H1 (cell line): ENCODE measurements at places on chromosomes 6 and 20.

GRCh38 chr6:166969390-166970002, 13.1 kb upstream of the RNASET2 start:
- DNase-seq, result no peak

GRCh38 chr6:167238146-167238693, 52.9 kb upstream of the UNC93A start:
- DNase-seq, result no peak

DNA sequence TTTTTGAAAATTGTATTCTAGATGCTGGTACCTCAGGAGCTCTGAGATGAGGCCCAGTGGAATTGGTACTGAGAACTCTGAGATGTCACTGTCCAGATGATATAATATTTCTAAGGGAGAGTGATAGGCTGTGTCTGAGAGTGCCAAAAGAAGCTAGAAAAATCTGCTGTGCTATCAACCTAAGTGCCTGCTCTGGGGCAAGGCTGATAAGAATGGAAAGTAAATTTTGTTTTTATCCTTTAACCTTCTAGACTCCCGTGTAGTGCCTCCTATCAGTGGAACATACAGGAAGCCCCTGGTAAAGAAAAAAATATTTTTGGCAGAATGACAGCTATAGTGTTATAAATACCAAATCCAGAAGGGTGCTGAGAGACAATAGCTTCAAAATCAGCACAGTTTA, 348.2 kb downstream of the TFAP2B start:
- DNase-seq, result no peak

DNA sequence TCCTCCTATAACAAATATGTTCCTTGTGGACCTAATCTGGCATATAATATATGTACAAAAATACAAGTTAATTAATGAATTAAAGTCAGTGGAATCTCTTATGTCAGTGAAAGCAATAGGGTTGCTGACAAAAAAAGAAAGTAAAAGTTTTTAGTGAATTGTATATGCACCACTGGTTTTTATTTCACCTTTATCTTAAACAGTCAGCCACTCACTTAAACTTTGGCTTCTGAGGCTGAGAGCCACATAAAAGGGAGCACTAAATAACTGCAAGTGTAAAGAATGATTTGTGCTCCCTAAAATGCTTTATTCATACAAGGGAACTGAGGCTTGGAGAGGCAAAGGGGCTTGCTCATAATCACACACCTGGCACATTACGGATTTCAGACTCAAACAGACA, 9.9 kb upstream of the F13A1 start:
- no peak for DNase-seq
